ENCODE measurements at places on chromosomes 13 and 19.

DNA sequence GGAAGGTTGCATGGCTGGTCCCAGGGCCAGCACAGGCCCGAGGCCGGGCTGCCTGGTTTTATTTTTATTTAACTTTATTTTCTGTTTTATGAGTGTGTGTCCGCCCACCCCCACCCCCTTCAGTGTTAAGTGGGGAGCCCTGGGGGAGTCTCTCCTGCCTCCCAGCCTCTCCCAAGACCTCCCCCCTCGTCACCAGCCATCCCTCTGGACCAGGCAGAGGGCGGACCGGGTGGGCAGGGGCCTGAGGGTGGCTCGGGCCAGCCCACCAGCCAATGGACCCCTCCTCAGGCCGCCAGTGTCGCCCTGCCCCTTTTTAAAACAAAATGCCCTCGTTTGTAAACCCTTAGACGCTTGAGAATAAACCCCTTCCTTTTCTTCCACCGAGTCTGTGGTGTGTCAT lies 531 bp upstream of the TGFBR3L start:
- DNase-seq: no peak
- H3K4me1 ChIP-seq: peaks cover 26% of the 10 kb centered on the region
- H3K27me3 ChIP-seq: peaks cover 4% of the 10 kb centered on the region

GRCh38 chr13:27463500-27463899 lies 13.1 kb upstream of the MTIF3 start:
- H3K36me3 ChIP-seq: no peaks in the 10 kb centered on the region
- H3K4me1 ChIP-seq: no peaks in the 10 kb centered on the region
- DNase-seq: no peak
- H3K27me3 ChIP-seq: no peaks in the 10 kb centered on the region

DNA sequence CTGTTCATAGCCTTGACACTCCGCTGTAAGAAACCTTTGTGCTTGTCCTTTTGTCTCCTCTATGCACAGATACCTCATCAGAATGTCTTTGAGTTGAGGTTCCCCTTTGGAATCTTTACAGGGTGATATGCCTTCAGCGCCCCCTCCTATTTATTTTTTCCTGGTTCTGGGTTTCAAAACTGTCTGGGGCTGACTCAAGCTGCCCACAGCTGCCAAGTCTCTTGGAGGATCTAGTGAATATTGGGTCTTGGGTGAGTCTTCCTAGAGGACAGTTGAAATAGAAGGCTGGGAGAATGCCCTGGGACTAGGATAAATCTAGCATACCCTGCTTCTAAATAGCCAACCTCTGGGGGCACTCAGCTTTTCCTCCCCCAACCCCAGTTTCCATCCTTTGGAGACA lies 930 bp downstream of the ZNF136 start:
- peak overlapping the region; percentile 68 for H3K4me3 ChIP-seq
- H3K4me1 ChIP-seq: peaks cover 14% of the 10 kb centered on the region
- H3K36me3 ChIP-seq: no peaks in the 10 kb centered on the region
- DNase-seq: no peak

- no peak overlapping the region for H3K4me3 ChIP-seq
- no peaks in the 10 kb centered on the region for H3K36me3 ChIP-seq
- no peaks in the 10 kb centered on the region for H3K27me3 ChIP-seq
- no peaks in the 10 kb centered on the region for H3K4me1 ChIP-seq
- no peak overlapping the region for H3K27ac ChIP-seq
- DNase-seq: no peak
Measured at GRCh38 chr13:52788011-52788410, 48.4 kb upstream of the CNMD start.

- H3K4me1 ChIP-seq: no peaks in the 10 kb centered on the region
- H3K27me3 ChIP-seq: no peaks in the 10 kb centered on the region
- no peak overlapping the region for H3K4me3 ChIP-seq
- DNase-seq: no peak
- no peak overlapping the region for H3K27ac ChIP-seq
Measured at GRCh38 chr13:45925151-45925550, 73.6 kb upstream of the SIAH3 start.
